ENCODE measurements at places on chromosomes 11 and 22. TPM values are rescaled to one million over a fixed set of nuclear protein-coding genes. Genes with fewer than 3 reads are reported as not detected.

DNA sequence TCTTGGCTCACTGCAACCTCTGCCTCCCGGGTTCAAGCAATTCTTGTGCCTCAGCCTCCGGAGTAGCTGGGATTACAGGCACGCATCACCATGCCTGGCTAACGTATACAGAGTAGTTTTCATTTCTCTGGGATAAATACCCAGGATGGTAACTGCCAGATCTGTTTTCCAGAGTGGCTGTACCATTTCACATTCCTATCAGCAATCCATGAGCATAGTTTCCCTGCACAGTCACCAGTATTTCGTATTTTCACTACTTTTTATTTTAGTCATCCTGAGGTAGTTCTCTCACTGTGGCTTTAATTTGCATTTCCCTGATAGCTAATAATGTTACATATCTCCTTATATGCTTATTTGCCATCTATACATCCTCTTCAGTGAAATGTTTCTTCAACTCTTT is 11.0 kb upstream of the SCARF2 start:
- H3K27me3 ChIP-seq: no peaks in the 10 kb centered on the region
- no peak for DNase-seq
- H3K4me3 ChIP-seq: no peak overlapping the region
- no peak overlapping the region for H3K27ac ChIP-seq
- peaks cover 12% of the 10 kb centered on the region for H3K36me3 ChIP-seq

SLN gene
- total RNA-seq: not detected

- H3K27ac ChIP-seq: no peak overlapping the region
- H3K4me3 ChIP-seq: no peak overlapping the region
- no peaks in the 10 kb centered on the region for H3K27me3 ChIP-seq
- peaks cover 9% of the 10 kb centered on the region for H3K4me1 ChIP-seq
Observed at GRCh38 chr11:67387069-67387468, 4.7 kb upstream of the RAD9A start.

GRCh38 chr11:21630934-21631478 is 561.9 kb upstream of the ANO5 start:
- H3K36me3 ChIP-seq: no peaks in the 10 kb centered on the region
- H3K4me3 ChIP-seq: no peak overlapping the region
- no peak overlapping the region for H3K27ac ChIP-seq
- H3K4me1 ChIP-seq: no peaks in the 10 kb centered on the region

CNTN5 gene
- total RNA-seq: 0.25 TPM

GRCh38 chr11:82321206-82321605 is 412.5 kb downstream of the FAM181B start:
- no peak overlapping the region for H3K4me3 ChIP-seq
- no peaks in the 10 kb centered on the region for H3K27me3 ChIP-seq
- no peak for DNase-seq
- H3K36me3 ChIP-seq: no peaks in the 10 kb centered on the region
- no peaks in the 10 kb centered on the region for H3K4me1 ChIP-seq

- H3K36me3 ChIP-seq: no peaks in the 10 kb centered on the region
- H3K4me3 ChIP-seq: no peak overlapping the region
- H3K27ac ChIP-seq: no peak overlapping the region
- no peaks in the 10 kb centered on the region for H3K27me3 ChIP-seq
- DNase-seq: no peak
- peaks cover 10% of the 10 kb centered on the region for H3K4me1 ChIP-seq
Observed at GRCh38 chr11:107924306-107924705, 3.9 kb upstream of the RAB39A start.

DNA sequence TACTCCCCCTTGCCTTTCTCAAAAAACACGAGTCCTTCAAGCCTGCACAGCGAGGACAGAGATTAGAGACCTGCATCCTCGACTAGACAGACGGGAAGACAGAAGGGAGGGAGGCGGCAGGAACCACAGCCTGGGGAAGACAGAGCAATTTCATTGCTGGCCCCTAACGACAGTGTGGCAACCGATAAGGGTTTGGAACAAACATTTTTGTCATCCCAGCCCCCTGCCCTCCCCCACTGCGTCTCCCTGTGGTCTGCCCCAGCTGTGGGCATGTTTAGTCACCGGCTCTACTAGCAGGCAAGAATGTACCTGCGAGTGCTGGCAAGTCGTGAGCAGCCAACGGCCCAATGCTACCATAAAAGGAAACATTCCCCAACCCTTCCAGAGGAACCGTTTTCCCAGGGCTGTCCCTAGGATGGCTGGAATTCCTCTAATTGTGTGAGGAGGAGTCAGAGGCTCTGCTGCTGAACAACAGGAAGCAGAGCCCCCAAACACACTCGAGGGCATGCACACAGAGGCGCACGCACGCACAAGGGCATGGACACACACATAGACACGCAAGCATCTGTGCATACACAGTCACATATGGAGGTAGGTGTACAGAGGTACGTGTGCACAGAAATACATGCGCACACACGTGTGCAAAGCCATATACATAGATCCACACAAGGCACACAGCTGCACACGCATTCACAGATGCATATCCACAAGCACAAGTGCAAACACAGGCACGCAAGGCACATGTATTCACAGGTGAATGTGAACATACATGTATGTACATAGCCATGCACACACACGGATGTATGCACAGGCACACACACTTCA is 58.3 kb downstream of the MYH9 start:
- H3K27me3 ChIP-seq: no peaks in the 10 kb centered on the region
- peaks cover 99% of the 10 kb centered on the region for H3K4me1 ChIP-seq
- peak overlapping the region; percentile 17 for H3K4me3 ChIP-seq

KRTAP5-10 gene
- total RNA-seq: not detected

- no peak for DNase-seq
- peaks cover 21% of the 10 kb centered on the region for H3K4me1 ChIP-seq
- H3K36me3 ChIP-seq: peaks cover 35% of the 10 kb centered on the region
- no peaks in the 10 kb centered on the region for H3K27me3 ChIP-seq
- no peak overlapping the region for H3K4me3 ChIP-seq
Observed at GRCh38 chr11:62127426-62127825, 3.6 kb downstream of the INCENP start.

DNA sequence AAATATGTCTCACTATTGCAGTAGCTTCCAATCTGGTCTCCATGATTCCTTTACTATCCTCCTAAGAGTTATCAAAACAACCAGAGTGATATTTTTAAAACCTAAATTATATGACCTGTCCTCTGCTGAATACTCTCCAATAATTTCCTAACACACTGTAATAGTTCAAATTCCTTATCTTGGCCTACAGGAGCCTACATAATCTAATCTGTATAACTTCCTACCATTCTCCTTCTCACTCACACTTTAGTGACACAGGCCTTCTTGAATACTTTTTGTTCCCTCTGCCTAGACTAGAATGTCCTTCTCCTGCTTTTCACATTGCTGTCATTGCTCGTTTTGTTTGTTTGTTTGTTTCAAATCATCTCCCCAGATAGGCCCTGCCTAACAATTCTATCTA is 9.4 kb downstream of the FHIP1B start:
- H3K4me1 ChIP-seq: no peaks in the 10 kb centered on the region
- H3K27ac ChIP-seq: no peak overlapping the region
- H3K27me3 ChIP-seq: no peaks in the 10 kb centered on the region
- peaks cover 39% of the 10 kb centered on the region for H3K36me3 ChIP-seq
- DNase-seq: no peak

- H3K4me1 ChIP-seq: peaks cover 27% of the 10 kb centered on the region
- peaks cover 29% of the 10 kb centered on the region for H3K36me3 ChIP-seq
- peak overlapping the region; percentile 8 for H3K27ac ChIP-seq
- no peak overlapping the region for H3K4me3 ChIP-seq
Observed at GRCh38 chr11:1889224-1889930, 2.3 kb downstream of the PRR33 start.

LRFN4 gene
- total RNA-seq: 8.1 TPM

DGCR6L gene
- 39.8 TPM for total RNA-seq

- no peaks in the 10 kb centered on the region for H3K27me3 ChIP-seq
- H3K4me3 ChIP-seq: no peak overlapping the region
- DNase-seq: peak; percentile 20
- no peaks in the 10 kb centered on the region for H3K4me1 ChIP-seq
- H3K27ac ChIP-seq: no peak overlapping the region
Observed at GRCh38 chr22:49227670-49228069, 600.0 kb downstream of the BRD1 start.

GRCh38 chr11:84256618-84257017 is 970.5 kb upstream of the CCDC90B start:
- no peak overlapping the region for H3K4me3 ChIP-seq
- no peaks in the 10 kb centered on the region for H3K27me3 ChIP-seq
- H3K27ac ChIP-seq: no peak overlapping the region
- H3K4me1 ChIP-seq: no peaks in the 10 kb centered on the region
- no peaks in the 10 kb centered on the region for H3K36me3 ChIP-seq

DNA sequence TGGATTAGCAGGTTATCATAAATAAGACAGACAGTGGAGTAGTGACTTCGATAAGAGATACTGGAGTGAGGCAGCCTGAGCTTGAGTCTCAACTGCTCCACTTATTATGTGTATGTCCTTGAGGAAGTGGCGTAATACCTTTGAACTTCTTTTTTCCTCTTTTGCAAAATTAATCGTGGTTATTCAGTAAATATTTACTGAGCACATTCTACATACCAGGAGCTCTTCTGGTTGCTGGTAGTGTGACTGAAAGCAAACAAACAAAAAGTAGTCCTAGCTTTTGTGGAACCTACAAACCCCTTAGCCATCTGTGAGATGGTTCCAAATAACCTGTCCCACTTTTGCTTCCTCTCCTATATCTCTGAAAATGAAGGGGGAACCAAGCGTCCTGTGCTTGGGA is 125.6 kb upstream of the ASPHD2 start:
- no peak overlapping the region for H3K4me3 ChIP-seq
- no peaks in the 10 kb centered on the region for H3K36me3 ChIP-seq
- no peaks in the 10 kb centered on the region for H3K27me3 ChIP-seq
- no peaks in the 10 kb centered on the region for H3K4me1 ChIP-seq
- no peak for DNase-seq

DNA sequence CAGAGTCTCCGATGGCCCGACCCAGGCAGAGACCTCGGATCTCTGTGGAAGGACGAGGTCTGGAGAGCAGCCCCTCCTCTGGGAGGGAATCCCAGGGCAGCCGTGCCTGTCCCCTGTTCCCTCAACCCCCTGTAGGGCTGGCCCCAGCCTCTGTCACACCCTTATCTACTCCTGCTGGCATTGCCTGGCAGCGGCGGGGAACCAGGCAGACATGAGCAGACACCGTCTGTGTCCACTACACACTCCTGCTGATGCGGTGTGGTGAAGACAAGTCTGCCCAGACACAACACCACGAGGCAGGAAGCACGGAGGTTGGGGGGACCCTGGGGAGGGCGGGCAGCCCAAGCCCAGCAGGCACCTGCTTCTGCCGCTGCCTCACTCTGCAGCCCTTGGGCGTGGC is 52.5 kb upstream of the A4GALT start:
- H3K36me3 ChIP-seq: no peaks in the 10 kb centered on the region
- no peak overlapping the region for H3K27ac ChIP-seq
- H3K4me1 ChIP-seq: peaks cover 9% of the 10 kb centered on the region
- no peak overlapping the region for H3K4me3 ChIP-seq

- no peaks in the 10 kb centered on the region for H3K27me3 ChIP-seq
- H3K4me1 ChIP-seq: no peaks in the 10 kb centered on the region
- no peak overlapping the region for H3K27ac ChIP-seq
- no peak for DNase-seq
Observed at GRCh38 chr22:20738394-20739089, 35.4 kb upstream of the SERPIND1 start.

DNA sequence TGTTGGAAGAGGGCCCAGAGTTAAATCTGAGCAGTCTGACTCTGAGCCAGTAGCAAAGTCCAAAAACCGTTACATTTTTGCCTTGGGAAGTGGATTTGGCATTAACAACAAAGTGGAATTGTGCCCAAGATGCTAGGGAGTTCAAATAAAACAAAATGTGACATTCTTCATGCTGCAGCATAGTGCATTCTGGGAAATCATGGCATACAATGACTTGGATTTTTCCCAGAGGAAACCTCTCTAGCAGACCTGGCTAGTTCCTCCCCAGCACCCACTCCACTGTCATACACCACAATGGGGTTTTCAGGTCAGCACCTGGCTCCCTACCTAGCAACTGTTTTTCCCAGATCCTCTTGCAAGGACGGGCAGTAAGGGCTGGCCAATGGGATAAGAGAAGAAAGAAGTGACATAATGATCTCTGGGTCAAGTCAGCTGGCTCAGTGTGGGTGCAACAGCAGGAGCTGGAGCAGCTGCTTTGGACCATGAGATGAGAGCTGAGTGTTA is 24.8 kb upstream of the CYB5R3 start:
- no peaks in the 10 kb centered on the region for H3K36me3 ChIP-seq
- no peaks in the 10 kb centered on the region for H3K27me3 ChIP-seq
- H3K27ac ChIP-seq: peak overlapping the region; percentile 85

MIOX gene
- not detected for total RNA-seq

- H3K36me3 ChIP-seq: peaks cover 26% of the 10 kb centered on the region
- H3K27me3 ChIP-seq: no peaks in the 10 kb centered on the region
- DNase-seq: no peak
- H3K4me1 ChIP-seq: peaks cover 22% of the 10 kb centered on the region
Observed at GRCh38 chr22:40953471-40953870, 2.3 kb downstream of the RBX1 start.

LMNTD2 gene
- total RNA-seq: 1.7 TPM

RASD2 gene
- 2.0 TPM for total RNA-seq

- H3K4me1 ChIP-seq: no peaks in the 10 kb centered on the region
- DNase-seq: no peak
- peaks cover 15% of the 10 kb centered on the region for H3K36me3 ChIP-seq
- no peak overlapping the region for H3K4me3 ChIP-seq
- H3K27ac ChIP-seq: no peak overlapping the region
Observed at GRCh38 chr22:47002692-47003091, 240.2 kb downstream of the TBC1D22A start.

GRCh38 chr11:117319214-117319840 is 3.3 kb upstream of the BACE1 start:
- no peak overlapping the region for H3K27ac ChIP-seq
- H3K4me1 ChIP-seq: peaks cover 25% of the 10 kb centered on the region
- H3K27me3 ChIP-seq: no peaks in the 10 kb centered on the region
- no peaks in the 10 kb centered on the region for H3K36me3 ChIP-seq
- DNase-seq: no peak
- no peak overlapping the region for H3K4me3 ChIP-seq

TTC38 gene
- 58.7 TPM for total RNA-seq

ALDH3B1 gene
- total RNA-seq: 22.1 TPM

GRCh38 chr22:41327124-41327523 is 25.8 kb downstream of the ZC3H7B start:
- H3K27ac ChIP-seq: no peak overlapping the region
- H3K27me3 ChIP-seq: no peaks in the 10 kb centered on the region
- no peak for DNase-seq
- H3K36me3 ChIP-seq: peaks cover 68% of the 10 kb centered on the region

APOL3 gene
- total RNA-seq: 48.9 TPM

GNAZ gene
- 11.3 TPM for total RNA-seq

GRCh38 chr11:7576726-7577290 is 63.0 kb downstream of the PPFIBP2 start:
- DNase-seq: no peak
- H3K27ac ChIP-seq: peak overlapping the region; percentile 93
- H3K4me3 ChIP-seq: peak overlapping the region; percentile 33

- H3K4me3 ChIP-seq: no peak overlapping the region
- no peak overlapping the region for H3K27ac ChIP-seq
- no peak for DNase-seq
- no peaks in the 10 kb centered on the region for H3K27me3 ChIP-seq
- H3K36me3 ChIP-seq: no peaks in the 10 kb centered on the region
Observed at GRCh38 chr11:91248199-91248807, 976.3 kb upstream of the FAT3 start.

- no peaks in the 10 kb centered on the region for H3K36me3 ChIP-seq
- peak overlapping the region; percentile 85 for H3K4me3 ChIP-seq
- H3K4me1 ChIP-seq: peaks cover 38% of the 10 kb centered on the region
Observed at GRCh38 chr11:10302744-10303557, 1.9 kb upstream of the ADM start.

OR8H3 gene
- total RNA-seq: not detected

Data from vagina (tissue), 2 donors.